Activated naive CD4-positive, alpha-beta T cell treated with anti-CD3 and anti-CD28 coated beads for 36 hours (primary cell): ENCODE measurements at places on chromosomes 2 and 18. TPM values are rescaled to one million over a fixed set of nuclear protein-coding genes. Genes with fewer than 3 reads are reported as not detected.
A peak's percentile ranks its signal among the peaks of the same experiment; 100 is the strongest.

Gene CARF
- 4.0 TPM for total RNA-seq

DNA sequence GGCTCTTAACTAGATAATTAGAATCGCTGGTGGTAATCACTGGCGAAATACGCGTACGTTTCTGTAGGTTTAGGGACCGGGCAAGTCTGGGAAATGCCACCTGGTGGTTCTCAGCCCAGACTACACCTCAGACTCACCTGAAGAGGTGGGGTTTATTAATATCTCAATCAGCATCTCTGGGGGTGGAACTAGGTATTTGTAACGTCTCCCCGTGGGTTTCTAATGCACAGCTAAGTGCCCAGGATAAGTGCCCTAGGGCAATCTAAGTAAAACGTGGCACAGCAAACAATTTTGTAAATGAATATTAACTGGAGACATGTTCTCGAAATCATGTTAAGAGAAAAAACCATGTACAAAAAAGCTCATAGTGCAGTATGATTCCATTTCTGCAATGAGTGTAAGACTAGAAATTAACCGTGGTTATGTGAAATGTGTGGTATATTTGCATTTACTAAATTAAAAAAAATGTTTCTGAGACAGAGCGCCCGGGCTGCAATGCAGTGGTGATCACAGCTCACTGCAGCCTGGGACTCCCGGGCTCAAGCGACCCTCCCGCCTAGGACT is 760 bp upstream of the CNOT11 start:
- peak overlapping the region; percentile 87 for H3K27ac ChIP-seq
- peak; percentile 29 for DNase-seq
- H3K4me1 ChIP-seq, result peaks cover 38% of the 10 kb centered on the region
- no peaks in the 10 kb centered on the region for H3K27me3 ChIP-seq
- H3K36me3 ChIP-seq, result peaks cover 10% of the 10 kb centered on the region

DNA sequence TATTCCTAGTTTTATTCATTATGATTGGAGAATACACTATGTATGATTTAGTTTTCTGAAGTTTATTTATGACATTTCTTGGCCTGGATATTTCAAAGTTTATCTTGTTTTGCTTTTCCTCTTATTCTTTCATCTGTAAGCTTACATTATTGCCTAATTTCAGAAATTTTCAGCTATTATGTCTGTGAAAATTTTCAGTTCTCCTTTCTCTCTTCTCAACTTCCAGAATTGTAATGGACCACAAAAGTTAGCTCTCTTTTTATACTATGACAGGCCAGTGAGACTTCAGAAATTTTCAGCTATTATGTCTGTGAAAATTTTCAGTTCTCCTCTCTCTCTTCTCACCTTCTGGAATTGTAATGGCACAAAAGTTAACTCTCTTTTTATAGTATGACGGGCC is 97.2 kb upstream of the SCN7A start:
- H3K4me1 ChIP-seq, result no peaks in the 10 kb centered on the region
- H3K27ac ChIP-seq, result no peak overlapping the region
- H3K4me3 ChIP-seq, result no peak overlapping the region
- no peaks in the 10 kb centered on the region for H3K36me3 ChIP-seq
- no peak for DNase-seq

Gene COLEC12
- not detected for total RNA-seq

Gene CRACDL
- total RNA-seq, result 0.35 TPM

Gene TDRD15
- total RNA-seq, result not detected

DNA sequence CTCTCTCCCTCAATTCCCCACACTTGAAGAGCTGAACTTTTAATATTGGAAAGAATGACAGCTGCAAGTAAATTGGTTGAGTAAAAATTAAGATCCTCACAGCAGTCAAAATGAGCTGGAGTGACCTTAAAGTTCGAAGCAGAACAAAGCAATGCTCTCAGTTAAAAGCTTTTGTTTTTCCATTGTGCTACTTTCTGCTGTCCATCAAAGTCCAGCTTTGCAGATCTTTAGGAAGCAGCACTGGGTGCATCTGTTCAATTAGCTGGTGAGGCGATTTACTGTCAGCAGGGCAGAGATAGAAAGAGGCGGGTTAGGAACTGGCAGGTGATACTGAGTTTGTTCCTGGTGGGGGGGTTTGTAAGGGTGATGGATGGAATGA is 834.8 kb downstream of the CPS1 start:
- H3K4me1 ChIP-seq, result no peaks in the 10 kb centered on the region
- H3K27me3 ChIP-seq, result no peaks in the 10 kb centered on the region
- H3K4me3 ChIP-seq, result no peak overlapping the region
- no peak overlapping the region for H3K27ac ChIP-seq

Gene ST6GAL2
- not detected for total RNA-seq

DNA sequence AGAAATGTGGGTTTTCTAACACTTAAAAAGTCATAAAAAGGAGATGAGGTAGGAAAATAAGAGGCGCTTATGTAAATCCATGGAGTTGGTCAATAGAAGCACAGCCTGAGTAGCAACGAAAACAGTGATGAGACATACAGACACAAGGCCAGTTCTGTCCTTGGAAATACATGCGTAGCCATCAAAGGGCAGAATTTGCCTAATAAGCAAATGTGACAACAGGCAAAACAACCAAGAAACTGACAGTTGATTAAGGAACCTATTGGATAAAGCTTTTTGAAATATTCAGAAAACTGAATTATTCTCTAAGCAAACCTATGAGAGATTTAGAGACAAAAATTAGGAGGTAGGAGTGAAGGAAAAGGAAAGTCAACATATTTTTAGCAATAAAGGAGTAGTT is 586.3 kb downstream of the PLCL1 start:
- H3K27me3 ChIP-seq, result peaks cover 7% of the 10 kb centered on the region
- H3K36me3 ChIP-seq, result no peaks in the 10 kb centered on the region
- H3K4me1 ChIP-seq, result no peaks in the 10 kb centered on the region
- DNase-seq, result no peak
- H3K27ac ChIP-seq, result no peak overlapping the region
- no peak overlapping the region for H3K4me3 ChIP-seq

DNA sequence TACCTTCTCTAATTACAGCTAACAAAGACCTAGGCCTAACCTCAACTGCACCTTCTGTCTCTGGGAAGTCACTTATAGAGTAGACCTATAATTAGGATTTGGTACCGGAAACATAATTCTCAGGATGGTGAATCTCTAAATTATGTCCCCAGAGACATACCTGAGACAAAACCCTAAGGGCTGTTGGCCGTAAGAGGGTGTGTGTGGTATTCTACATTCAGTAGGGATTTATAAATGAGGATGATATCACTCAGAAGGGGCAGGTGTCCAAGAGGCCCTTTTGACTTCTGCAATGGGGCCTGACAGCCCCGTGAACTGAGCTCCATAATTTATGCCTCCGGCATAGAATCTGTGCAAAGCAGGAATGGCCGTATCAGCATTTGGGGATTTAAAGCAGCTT is 13.5 kb upstream of the DARS1 start:
- DNase-seq, result no peak
- no peaks in the 10 kb centered on the region for H3K27me3 ChIP-seq
- H3K27ac ChIP-seq, result no peak overlapping the region
- no peak overlapping the region for H3K4me3 ChIP-seq

DNA sequence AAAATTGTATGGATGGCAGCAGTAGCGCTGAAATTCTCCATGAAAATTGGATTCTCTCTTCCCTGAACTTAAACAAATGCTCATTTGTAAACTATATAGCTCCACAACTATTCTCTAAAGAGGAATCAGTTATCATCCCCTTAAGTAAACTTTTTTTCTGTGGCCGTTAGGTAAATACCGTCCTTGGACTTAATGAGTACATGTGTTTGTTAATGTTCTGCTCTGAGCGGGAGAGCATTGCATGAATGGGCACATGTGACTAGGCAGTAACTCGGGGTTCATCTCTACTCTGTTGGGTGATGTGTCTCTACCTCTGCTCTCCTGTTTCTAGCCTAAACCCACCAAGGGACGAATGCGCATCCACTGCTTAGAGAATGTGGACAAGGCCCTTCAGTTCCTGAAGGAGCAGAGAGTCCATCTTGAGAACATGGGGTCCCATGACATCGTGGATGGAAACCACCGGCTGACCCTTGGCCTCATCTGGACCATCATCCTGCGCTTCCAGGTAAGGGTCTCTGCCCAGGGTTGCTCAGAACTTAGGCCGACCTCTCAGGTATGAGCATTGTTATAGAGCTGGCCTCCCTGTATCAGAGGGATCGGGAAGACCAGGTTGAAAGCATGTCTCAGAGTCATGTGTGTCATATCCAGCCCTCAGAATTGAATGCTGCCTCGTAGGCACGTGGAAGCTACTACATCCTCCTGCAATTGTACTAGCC is 111.5 kb upstream of the EML6 start:
- peaks cover 52% of the 10 kb centered on the region for H3K4me1 ChIP-seq
- no peak for DNase-seq
- peaks cover 8% of the 10 kb centered on the region for H3K36me3 ChIP-seq
- no peaks in the 10 kb centered on the region for H3K27me3 ChIP-seq
- no peak overlapping the region for H3K4me3 ChIP-seq

- H3K4me3 ChIP-seq, result no peak overlapping the region
- peaks cover 7% of the 10 kb centered on the region for H3K4me1 ChIP-seq
- no peaks in the 10 kb centered on the region for H3K27me3 ChIP-seq
- H3K36me3 ChIP-seq, result no peaks in the 10 kb centered on the region
- H3K27ac ChIP-seq, result no peak overlapping the region
These were observed 82.8 kb upstream of the CD28 start for GRCh38 chr2:203623661-203624060.

GRCh38 chr2:54149638-54150441 is 34.4 kb downstream of the ACYP2 start:
- H3K36me3 ChIP-seq, result peaks cover 17% of the 10 kb centered on the region
- no peaks in the 10 kb centered on the region for H3K4me1 ChIP-seq
- no peaks in the 10 kb centered on the region for H3K27me3 ChIP-seq
- no peak overlapping the region for H3K4me3 ChIP-seq

DNA sequence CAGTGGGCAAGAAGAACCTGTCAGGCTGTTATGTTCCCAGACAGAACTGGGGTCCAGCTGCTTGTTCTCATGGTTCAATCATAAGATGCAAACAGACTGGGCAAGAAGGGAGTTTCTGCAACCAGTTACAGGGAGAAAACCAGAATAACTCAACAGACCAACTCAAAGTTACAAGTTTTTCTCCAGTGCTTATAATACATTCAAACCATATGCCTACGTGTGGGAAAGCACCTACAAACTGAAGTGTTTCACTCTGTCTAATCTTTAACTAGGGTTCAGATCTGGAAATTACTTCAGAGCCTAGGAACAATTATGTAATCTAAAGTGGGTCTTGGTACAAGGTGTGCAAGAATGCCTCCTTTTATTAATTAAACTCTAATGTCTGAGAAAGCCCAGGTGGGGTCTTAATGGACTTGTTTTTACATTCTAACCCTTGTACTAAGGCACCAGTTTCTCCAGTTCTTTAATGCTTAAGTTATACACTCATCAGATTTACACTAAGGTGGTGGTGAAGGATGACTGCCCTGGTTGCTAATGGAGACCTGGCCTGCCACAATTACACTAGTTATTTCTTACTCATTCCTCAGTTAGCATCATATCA is 951.9 kb downstream of the TSN start:
- H3K27ac ChIP-seq, result no peak overlapping the region
- no peaks in the 10 kb centered on the region for H3K4me1 ChIP-seq
- H3K4me3 ChIP-seq, result no peak overlapping the region
- H3K27me3 ChIP-seq, result no peaks in the 10 kb centered on the region
- no peaks in the 10 kb centered on the region for H3K36me3 ChIP-seq
- DNase-seq, result no peak

Gene PTPN18
- 25.3 TPM for total RNA-seq

GRCh38 chr2:18474700-18475099 is 85.8 kb downstream of the RDH14 start:
- peaks cover 19% of the 10 kb centered on the region for H3K27me3 ChIP-seq
- DNase-seq, result no peak
- no peaks in the 10 kb centered on the region for H3K4me1 ChIP-seq
- H3K4me3 ChIP-seq, result no peak overlapping the region
- H3K36me3 ChIP-seq, result no peaks in the 10 kb centered on the region

DNA sequence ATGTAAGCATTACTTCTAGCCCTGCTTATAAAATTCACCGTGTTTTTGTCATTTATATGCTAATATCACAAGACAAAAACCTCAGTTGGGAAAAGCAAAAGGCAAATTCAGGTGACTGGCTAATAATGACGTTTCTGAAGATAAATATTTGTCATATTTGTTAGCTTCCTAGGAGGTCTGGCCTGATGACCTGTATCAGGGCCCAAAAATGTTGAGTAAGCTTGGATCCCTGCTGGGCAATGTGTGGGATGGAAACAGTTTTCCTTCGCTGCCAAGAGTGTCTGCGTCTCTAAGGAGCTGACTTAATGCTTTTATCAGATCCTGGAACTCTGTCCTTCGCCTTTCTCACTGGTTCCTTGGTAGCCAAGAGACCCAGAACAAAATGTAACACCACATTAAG is 230.1 kb upstream of the PXDN start:
- no peaks in the 10 kb centered on the region for H3K36me3 ChIP-seq
- peaks cover 2% of the 10 kb centered on the region for H3K27me3 ChIP-seq
- no peak overlapping the region for H3K27ac ChIP-seq
- H3K4me1 ChIP-seq, result no peaks in the 10 kb centered on the region

Gene SKA1
- total RNA-seq, result 36.3 TPM

GRCh38 chr18:22726469-22726868 is 206.7 kb upstream of the RBBP8 start:
- DNase-seq, result no peak
- H3K27me3 ChIP-seq, result peaks cover 9% of the 10 kb centered on the region
- H3K27ac ChIP-seq, result no peak overlapping the region
- H3K4me1 ChIP-seq, result no peaks in the 10 kb centered on the region
- no peaks in the 10 kb centered on the region for H3K36me3 ChIP-seq

GRCh38 chr2:239601880-239602279 is 201.1 kb upstream of the HDAC4 start:
- H3K27me3 ChIP-seq, result peaks cover 18% of the 10 kb centered on the region
- DNase-seq, result no peak
- no peaks in the 10 kb centered on the region for H3K4me1 ChIP-seq
- no peaks in the 10 kb centered on the region for H3K36me3 ChIP-seq
- H3K27ac ChIP-seq, result no peak overlapping the region

Gene HIBCH
- total RNA-seq, result 19.2 TPM

DNA sequence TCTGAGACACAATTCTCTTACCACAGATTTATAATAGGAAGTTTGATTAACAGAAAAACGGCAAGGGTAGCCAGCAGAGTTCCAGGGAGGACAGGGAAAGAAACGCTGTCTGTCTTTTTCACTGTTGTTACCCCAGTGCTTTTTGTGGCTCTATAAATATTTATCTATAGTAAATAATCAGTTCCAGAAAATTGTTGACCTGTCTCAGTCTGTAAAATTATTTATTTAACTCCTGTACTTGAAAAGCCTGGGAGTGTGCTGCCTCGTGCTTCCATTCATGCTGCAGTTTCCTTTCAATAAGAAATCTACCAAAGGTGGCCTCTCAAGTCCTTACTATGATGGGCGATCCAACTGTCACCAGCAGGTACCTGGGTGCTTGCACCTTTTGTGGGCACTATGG is 102.9 kb downstream of the ETAA1 start:
- peaks cover 6% of the 10 kb centered on the region for H3K27me3 ChIP-seq
- no peak overlapping the region for H3K27ac ChIP-seq
- H3K4me1 ChIP-seq, result no peaks in the 10 kb centered on the region
- no peaks in the 10 kb centered on the region for H3K36me3 ChIP-seq

Gene TUBA4B
- total RNA-seq, result not detected

- no peak overlapping the region for H3K27ac ChIP-seq
- no peak overlapping the region for H3K4me3 ChIP-seq
- no peaks in the 10 kb centered on the region for H3K4me1 ChIP-seq
- H3K36me3 ChIP-seq, result no peaks in the 10 kb centered on the region
These were observed 257.1 kb downstream of the ACKR3 start for GRCh38 chr2:236826606-236827156.

Gene MGAT4A
- 85.5 TPM for total RNA-seq

- no peak for DNase-seq
- H3K36me3 ChIP-seq, result peaks cover 12% of the 10 kb centered on the region
- no peak overlapping the region for H3K4me3 ChIP-seq
- peaks cover 20% of the 10 kb centered on the region for H3K4me1 ChIP-seq
- H3K27me3 ChIP-seq, result no peaks in the 10 kb centered on the region
These were observed 28.2 kb upstream of the NARS1 start for GRCh38 chr18:57649556-57650500.

Gene TSPYL6
- not detected for total RNA-seq
